Forelimb muscle (tissue), 1 donor: ENCODE measurements at places on chromosomes 5 and 9.

DNA sequence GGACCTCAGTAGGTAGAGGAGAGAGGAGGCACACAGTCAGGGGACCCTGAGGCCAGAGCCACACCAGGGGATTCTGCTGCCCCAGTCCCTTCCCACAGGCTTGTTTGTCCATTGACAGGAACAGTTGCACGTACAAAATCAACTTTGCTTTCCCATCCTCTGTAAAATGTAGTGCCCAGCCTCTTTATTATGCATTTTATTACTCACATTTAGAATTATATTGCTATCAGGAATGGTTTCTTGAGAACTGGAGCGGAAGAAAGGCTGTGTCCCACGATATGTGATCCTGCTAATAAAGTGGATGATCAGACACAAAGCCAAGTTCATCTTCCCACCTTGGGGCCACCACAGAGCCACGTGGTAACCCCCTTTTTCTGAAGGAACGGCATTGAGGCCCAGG is 277.4 kb downstream of the FANCC start:
- no peak for DNase-seq

DNA sequence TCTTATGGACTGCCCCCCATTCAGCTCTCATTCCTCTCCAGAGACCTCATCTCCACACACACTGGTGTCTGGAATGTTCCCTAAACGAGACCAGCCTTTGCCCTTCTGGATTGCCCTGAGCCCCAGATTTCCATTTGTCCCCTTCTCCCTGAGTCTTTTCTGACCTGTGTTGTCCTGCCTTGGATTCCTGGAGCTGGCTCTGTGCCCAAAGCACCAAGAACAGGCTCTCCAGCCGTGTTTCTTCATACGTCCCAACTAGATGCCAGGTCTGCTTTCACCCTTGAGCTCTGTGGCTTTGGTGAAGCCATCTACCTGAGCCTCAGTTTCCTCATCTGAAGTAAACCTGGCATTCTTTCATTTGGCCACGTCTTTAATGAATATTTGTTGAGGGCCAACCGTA is 6.3 kb downstream of the CCDC180 start:
- no peak for DNase-seq

- DNase-seq = no peak
Observed at GRCh38 chr9:14313951-14314423, at the start of gene NFIB. TSS of gene NFIB (minus strand) at chr9:14314141. CDS start at chr9:14313511, 630 bp downstream.

DNA sequence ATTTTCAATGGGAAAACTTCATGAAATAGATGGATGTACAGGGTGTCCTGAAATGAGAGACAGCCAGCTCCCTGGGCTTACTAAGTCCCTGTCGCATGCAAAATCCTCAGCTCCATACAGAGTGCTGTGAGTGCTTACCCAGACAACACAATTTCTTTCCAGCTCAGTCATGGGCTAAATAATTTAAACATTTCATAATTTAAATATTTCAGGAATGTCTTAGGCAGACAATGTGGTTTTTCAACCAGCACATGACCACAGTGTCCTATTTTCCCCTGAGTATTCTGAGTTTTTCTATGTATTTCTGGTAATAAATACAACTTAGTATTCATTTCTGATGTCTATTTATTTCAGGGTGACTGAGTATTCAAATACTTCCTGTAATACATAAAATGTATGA is 188.5 kb upstream of the SNX2 start:
- no peak for DNase-seq

DNA sequence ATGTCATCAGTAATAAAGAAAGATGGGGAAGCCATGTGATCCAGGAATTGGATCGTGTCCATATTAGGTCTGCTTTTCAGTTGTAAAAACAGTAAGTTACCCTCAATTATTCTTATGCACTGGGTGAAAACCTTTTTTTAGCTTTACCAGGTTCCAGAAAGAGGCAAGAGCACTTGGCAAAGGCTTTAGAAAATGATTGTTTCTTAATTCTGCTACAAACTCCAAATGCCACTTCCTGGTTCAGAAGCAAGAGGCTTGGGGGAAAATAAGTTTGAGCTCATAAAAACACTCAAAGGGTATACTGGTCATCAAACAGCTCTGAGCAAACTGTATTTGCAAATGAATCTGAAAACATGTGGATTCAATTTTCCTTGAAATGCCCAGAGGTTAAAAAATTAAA is 615.6 kb downstream of the EBF1 start:
- DNase-seq = no peak

- no peak for DNase-seq
Observed at GRCh38 chr9:18795947-18796671, 236.9 kb downstream of the SAXO1 start.
